Naive thymus-derived CD8-positive, alpha-beta T cell (primary cell): ENCODE measurements at places on chromosomes 2 and 18.

GRCh38 chr18:26738706-26739105, 126.8 kb downstream of the AQP4 start:
- no peaks in the 10 kb centered on the region for H3K4me1 ChIP-seq
- no peaks in the 10 kb centered on the region for H3K27me3 ChIP-seq
- H3K27ac ChIP-seq, result no peak overlapping the region
- no peak for DNase-seq
- H3K4me3 ChIP-seq, result no peak overlapping the region
- no peaks in the 10 kb centered on the region for H3K36me3 ChIP-seq

DNA sequence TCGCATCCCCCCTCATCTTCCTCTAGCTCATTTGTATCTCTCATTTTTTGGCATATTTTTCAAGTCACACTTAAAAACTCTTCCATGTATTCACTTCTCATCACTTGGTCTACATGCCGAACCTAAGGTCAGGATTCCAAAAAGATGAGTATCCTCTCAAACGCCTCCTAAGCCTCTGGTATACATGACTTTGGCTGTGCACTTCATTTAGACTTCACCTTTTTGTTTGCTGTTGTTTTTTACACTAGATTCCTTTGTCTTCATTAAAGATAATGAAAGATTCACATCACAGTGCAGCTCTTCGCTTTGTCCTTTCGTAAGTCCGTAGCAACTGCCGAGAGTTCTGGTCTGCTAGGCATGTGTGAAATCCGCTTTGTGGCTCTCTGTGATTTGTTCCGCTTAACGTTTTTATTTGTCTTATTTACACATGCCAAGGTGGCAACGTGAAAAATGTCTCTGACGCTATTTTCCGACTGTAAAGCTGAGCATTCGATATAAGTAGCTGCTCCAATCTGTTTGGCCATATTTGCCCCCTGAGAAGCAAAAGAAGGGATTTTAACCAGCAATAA, 17.7 kb downstream of the RND3 start:
- H3K27ac ChIP-seq, result no peak overlapping the region
- no peak overlapping the region for H3K4me3 ChIP-seq
- no peaks in the 10 kb centered on the region for H3K27me3 ChIP-seq

GRCh38 chr2:120796094-120796493, 60.4 kb downstream of the GLI2 start:
- DNase-seq, result no peak
- no peak overlapping the region for H3K4me3 ChIP-seq
- H3K36me3 ChIP-seq, result no peaks in the 10 kb centered on the region
- no peak overlapping the region for H3K27ac ChIP-seq

DNA sequence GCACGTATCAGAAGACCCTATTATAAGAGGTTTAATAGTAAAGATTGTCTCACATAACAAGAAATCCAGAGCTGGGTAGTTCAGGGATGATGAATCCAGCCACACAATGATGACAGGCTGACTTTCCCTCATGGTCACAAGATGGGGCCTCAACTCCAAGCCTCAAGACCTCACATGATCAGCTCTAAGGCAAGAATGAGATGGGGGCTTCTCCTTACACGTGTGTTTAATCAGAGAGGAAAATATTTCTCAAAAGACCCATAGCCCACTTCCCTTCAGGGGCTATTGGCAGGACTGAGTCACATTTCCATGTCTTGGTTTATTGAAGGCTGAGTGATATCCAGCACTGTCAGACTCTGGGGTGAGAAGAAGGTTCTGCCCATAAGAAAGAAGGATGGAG, 100.2 kb upstream of the FOSL2 start:
- no peaks in the 10 kb centered on the region for H3K27me3 ChIP-seq
- H3K4me3 ChIP-seq, result no peak overlapping the region
- H3K27ac ChIP-seq, result no peak overlapping the region
- DNase-seq, result no peak
- H3K36me3 ChIP-seq, result no peaks in the 10 kb centered on the region

DNA sequence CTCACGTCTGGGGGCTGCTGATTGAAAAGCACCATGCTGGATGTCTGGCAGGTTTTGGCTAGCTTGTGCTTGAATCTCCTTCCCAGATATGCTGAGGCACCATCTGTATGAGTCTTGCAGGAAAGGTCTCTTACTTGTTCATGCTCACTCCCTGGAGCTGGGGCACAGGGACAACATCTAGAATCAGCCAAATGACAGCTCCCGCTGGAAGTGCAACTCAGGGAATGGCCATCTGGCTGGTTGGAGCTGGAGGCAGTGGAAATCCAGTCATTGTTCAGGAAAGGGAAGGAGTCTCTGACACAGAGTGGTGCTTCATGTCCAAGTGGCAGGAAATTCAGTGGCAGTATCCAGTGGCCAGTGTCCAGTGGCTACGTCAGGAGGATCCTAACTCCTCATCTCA, 9.7 kb downstream of the CCDC68 start:
- DNase-seq, result no peak
- H3K36me3 ChIP-seq, result no peaks in the 10 kb centered on the region

DNA sequence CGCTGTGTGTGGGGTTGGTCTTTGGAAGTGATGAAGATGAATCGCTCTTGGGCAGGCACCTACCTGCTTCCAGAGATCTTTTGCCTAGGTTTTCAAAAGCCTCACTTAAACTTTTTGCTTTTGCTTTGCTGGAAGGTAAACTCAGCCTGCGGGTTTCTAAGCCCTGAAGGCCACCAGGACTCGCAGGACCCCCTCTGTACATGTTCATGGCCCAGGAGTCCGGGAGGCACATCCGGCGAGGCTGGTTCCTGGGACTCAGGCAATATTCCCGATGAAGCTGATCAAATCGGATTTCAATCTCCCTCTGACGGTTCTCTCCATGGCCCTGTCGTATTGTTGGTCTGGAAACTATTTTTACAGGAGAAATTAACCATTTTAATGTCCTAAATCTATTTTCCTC, 13.2 kb downstream of the HJURP start:
- no peaks in the 10 kb centered on the region for H3K27me3 ChIP-seq
- H3K27ac ChIP-seq, result no peak overlapping the region
- H3K36me3 ChIP-seq, result no peaks in the 10 kb centered on the region
- no peak overlapping the region for H3K4me3 ChIP-seq
- no peaks in the 10 kb centered on the region for H3K4me1 ChIP-seq

GRCh38 chr2:30216157-30216556, 15.2 kb upstream of the LBH start:
- H3K36me3 ChIP-seq, result no peaks in the 10 kb centered on the region
- H3K27ac ChIP-seq, result no peak overlapping the region
- H3K4me1 ChIP-seq, result peaks cover 7% of the 10 kb centered on the region
- H3K4me3 ChIP-seq, result no peak overlapping the region
- H3K27me3 ChIP-seq, result no peaks in the 10 kb centered on the region
- DNase-seq, result no peak

DNA sequence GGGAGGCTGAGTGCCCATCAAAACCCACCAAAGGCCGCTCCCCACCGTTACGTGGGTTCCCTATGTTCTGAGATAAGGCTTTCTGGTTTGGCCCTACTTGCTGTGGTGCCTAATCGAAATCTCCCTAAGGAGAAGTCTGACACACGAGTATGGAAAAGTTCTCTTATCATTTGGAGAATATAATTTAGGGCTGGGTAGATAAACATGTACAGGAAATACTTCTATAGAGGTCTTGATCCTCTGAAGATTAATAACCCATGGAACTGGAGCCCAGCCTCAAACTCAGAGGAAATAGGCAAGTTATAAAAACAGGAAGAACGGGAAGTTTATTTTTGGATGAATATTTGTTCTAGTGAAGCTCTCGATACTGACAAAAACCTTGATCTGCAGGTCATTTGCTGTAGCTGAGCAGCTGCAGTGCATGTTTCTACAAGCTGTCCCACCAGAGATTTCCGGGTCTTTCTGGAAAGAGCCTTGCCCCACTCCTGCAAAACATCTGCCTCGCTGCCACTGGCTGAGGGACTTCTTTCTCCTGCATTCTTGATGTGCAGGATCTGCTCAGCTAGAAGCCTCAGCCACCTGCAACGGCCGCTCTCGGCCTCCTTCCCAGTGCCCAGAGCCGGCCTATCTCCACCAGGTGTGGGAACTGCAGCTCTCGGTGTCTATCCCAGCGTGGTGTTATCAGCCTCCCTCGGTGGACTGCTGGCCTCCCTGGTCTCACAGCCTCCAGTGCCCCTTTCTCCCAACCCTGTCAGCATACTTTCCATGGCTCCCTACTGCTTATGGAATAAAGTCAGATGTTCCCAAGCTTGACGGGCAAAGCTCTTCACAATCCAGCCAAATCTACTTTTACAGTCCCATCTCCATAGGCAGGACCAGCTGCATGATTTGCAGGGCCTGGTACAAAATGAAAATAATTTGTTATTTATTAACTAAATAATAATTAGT, 48.6 kb downstream of the SPRED2 start:
- H3K27ac ChIP-seq, result no peak overlapping the region
- H3K27me3 ChIP-seq, result no peaks in the 10 kb centered on the region
- H3K36me3 ChIP-seq, result no peaks in the 10 kb centered on the region
- no peak for DNase-seq

DNA sequence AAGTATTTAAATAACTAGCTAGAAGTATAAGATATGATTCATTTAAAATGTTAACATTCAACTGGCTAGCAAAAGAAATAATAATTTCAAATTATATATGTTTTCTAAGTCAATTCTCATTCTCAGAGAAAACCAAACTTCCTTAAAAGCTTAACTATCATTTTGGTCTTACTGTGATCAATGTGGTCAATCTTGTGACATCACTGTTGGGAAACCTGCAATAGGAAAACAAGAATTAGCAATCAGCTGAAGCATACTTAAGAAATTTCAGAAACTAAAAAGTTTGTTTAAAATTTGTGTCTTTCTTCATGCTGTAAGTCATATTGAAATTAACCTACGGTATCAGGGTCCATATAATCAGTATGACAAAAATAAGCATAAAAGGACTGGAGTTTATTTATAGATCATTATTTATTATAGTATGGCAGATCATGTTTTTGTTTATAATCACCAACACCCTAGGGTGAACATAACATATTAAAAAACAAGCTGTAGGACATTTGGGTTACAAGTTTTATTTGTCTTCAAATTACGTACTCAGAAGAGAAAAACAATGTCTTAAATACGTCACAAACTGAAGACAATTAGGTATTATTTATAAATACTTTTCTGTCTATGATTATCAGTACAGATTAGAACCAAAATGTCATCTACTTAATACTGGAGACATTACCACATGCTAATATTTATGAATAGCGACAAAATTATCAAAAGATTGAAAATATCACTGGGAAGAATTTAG, 60.5 kb downstream of the BAZ2B start:
- H3K27ac ChIP-seq, result no peak overlapping the region
- no peaks in the 10 kb centered on the region for H3K4me1 ChIP-seq
- no peak overlapping the region for H3K4me3 ChIP-seq

DNA sequence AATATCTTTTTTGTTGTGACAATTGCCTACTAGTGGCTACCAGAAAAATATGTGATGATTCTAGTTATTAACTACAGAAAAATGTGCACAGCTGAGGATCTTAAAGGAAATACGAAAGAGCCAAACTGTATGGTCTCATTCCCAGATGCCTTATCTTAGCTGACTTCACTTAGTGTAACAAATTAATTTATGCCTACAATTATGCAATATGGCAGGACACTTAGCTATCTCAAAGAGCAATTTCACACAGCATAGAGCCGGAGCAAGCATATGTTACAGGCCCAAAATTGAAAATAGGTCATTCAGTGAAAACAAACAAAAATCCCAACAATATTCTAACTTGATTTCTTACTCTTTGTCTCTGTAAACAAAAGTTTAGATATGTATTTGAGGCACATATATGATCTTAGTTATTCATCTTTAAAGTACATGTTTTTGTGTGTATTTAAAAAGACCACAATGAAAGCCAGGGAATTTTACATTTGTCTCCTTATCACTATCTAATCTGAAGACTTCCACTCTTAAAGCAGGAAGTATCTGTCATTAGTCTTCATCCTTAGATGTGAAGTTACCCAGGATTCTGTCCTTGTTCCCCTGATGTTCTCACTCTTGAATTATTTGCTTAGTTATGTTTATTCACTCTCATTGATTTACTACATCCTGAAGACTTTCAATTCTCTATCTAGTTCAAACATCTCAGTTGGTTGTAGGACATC, 1579.0 kb upstream of the NXPH2 start:
- no peak overlapping the region for H3K27ac ChIP-seq
- no peak for DNase-seq

GRCh38 chr2:238168196-238169047, 9.7 kb downstream of the ERFE start:
- DNase-seq, result no peak
- no peak overlapping the region for H3K27ac ChIP-seq
- H3K36me3 ChIP-seq, result no peaks in the 10 kb centered on the region
- H3K4me3 ChIP-seq, result no peak overlapping the region

GRCh38 chr2:74439803-74440377, 1.8 kb downstream of the RTKN start:
- peak overlapping the region; percentile 48 for H3K27ac ChIP-seq
- H3K27me3 ChIP-seq, result peaks cover 21% of the 10 kb centered on the region
- no peak for DNase-seq
- H3K36me3 ChIP-seq, result no peaks in the 10 kb centered on the region
- peaks cover 12% of the 10 kb centered on the region for H3K4me1 ChIP-seq

DNA sequence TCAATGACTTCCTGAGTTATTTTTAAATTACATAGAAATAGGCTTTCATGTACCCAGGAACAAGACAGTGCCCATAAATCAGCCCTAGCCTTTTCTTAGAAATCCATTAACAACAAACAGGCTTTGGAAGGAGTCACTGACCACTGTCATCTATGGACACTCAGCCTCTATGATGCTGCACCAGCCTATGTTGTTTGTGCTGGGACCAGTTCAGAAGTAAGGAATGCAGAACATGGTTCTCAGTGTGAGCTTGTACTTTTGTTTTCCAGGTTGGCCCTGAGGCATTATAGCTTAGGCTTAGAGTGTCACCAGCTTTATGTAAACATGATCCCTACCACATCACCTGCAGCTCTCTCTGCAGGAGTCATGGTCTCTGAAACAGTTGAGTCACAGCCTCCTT, 335.7 kb upstream of the CDH7 start:
- no peak for DNase-seq
- no peak overlapping the region for H3K27ac ChIP-seq
- H3K4me1 ChIP-seq, result no peaks in the 10 kb centered on the region
- H3K27me3 ChIP-seq, result no peaks in the 10 kb centered on the region
- H3K36me3 ChIP-seq, result no peaks in the 10 kb centered on the region
